Fibroblast of the conjunctiva (primary cell): ENCODE measurements at places on chromosomes 5 and 9.
A peak's percentile ranks its signal among the peaks of the same experiment; 100 is the strongest.

DNA sequence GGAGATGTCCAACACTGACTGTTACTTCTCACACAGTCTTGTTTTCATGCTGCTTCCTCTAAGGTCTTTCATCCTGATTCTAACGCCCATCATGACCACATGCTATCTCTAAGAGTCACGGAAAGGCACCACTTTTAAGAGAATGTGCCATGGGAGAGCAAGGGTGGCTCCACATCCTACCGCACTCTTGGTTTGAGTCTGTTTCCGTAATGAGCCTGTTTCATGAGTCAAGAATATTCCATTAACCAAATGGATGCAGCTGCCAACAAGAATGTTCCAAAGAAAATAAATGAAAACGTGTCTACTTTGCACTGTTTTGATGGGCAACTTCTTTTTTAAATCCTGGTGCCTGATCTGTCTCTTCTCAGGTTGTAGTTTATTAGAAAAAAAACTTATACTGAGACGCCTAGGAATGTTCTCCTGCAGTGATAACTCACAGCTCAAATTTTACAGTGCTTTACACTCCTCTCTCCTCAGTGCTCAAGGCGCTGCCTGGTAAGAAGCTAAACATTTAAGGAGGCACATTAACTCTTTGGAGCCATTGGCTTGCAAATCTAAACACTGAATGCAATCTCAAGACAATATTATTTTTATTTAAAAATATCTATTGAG is 124.3 kb downstream of the FGF1 start:
- no peak for DNase-seq

DNA sequence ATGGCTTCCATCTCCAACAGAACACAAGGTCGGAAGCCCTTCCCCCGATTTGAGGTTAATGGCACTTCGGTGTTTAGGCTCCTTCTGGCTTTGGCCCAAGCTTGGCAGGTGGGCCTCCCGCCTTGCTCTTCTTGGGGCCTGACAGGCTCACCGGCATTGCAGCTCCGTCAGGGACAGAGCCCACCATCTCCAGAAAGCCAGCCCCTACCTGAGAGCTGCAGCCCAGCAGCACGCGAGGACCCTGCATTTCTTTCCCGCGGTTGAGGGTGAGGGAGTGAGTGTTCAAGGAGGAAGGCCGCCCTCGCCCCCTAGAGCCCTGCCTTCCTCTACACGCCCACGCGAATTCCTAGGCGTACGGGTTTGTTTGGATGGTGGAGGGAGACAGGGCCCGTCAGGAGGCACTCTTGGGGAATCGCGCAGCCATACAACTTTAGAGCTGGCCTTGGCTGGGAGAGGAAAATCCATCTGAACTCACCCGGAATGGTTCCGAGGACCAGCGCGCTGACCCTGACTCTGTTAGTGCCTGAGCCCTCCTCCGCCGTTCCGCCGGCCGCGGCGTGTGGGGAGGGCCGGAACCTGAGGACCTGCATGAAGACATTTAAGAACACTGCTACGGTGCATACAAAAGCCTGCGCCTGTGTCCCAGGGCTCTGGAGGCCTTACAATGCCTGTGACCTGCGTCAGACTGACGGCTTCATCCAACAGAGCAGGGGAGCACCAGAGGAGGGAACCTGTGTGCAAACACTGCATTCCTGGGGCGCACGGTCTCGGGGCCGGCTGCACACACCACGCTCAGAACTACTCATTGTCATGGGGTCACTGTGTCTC is 73.8 kb downstream of the MRPL36 start:
- no peak for DNase-seq

GRCh38 chr5:124502551-124502950 is 243.9 kb downstream of the ZNF608 start:
- no peak for DNase-seq

DNA sequence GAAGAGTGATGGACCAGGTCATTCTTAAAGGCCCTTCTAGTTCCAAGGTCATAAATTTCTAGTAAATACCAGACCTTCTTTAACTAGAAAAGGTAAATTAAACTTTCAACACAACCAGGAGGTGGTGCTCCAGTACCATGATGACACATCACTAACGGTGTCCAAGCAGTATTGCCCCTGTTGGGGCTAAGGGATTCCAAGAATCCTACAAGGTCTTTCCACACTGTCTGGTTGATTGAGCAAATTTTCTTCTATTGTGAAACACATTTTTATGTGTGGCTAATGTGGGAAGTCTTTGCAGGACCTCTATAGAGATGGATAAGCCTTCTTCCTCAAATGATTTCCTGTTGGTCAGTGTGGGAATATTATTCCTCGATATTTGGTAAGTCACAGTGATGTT is 459.6 kb upstream of the PAPPA start:
- DNase-seq = peak; percentile 86

DNA sequence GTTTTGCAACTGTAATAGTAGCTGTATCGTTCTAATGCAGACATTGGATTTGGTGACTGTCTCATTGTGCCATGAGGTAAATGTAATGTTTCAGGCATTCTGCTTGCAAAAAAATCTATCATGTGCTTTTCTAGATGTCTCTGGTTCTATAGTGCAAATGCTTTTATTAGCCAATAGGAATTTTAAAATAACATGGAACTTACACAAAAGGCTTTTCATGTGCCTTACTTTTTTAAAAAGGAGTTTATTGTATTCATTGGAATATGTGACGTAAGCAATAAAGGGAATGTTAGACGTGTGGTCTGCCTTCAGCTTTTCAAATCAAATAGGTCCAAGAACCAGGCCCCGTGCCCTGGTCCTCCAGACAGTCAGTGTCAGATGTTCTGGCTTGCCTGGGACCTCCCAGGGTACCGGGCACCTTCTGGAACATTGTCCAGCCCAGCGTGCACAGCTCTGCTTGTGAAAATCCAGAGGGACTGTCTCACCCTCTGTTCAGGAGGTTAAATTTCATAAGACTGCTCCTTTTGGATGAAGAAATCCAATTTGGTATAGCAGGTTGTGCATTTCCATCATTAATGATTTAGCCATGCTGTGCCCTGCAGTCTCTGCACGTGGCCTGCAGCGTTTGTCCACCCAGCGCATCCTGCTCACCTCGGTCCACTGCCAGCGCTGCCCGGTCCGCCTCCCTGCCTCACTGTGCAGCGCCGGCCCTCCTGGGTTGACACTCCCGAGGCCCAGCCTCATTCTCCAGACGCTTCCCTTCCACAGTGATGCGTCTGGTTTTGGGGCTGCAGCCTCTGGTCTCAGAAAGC is 6.6 kb upstream of the AHRR start:
- DNase-seq = no peak

- no peak for DNase-seq
Observed at GRCh38 chr5:98004463-98004862, 769.0 kb upstream of the RGMB start.

DNA sequence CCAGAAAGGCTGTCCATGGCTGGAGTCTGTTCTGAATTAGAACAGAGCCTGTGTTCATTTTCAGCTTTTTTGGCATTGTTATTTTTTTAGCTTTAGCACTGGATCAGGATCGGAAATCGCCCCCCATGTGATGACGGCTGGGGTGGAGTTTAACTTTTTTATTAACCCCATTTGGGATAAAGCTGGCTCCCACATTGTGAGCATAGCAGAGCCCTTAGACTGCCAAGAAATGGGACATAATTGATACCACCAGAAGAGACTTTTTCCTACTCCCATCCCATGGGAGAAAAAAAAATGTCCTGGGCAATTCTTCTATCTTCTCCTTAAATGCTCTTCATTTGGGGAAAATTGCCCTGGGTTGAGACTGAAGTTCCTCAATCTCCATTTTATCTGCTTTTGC is 52.4 kb downstream of the SLIT3 start:
- peak; percentile 38 for DNase-seq

DNA sequence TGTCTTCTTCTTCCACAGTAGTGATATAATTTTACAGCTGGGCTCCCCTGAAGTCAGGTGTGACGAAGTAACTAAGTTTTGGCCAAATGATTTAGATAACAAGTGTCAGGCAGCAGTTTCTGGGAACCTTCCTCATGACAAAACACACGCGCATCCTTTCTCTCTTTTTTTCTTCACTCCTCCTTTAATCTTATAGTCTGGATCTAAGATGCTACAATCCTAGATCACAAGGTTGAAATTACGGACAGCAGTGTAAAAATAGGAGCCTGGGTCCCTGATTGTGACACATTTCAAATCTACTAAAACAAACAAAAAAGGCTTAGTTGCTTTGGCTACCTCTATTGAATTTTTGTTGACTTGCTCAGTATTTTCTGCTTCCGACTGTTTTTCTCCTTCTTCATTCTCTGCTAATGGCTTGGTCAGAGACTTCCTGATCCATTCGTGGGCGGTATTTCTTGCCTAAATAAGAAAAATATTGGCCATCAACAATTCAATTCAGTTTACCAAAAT is 36.1 kb downstream of the FAM114A2 start:
- no peak for DNase-seq

GRCh38 chr5:102865171-102865509 is 110.0 kb downstream of the PAM start:
- DNase-seq = no peak

GRCh38 chr5:53017383-53017782 is 28.2 kb downstream of the ITGA2 start:
- DNase-seq = no peak

- no peak for DNase-seq
Observed at GRCh38 chr5:5826911-5827310, 404.4 kb downstream of the ICE1 start.

DNA sequence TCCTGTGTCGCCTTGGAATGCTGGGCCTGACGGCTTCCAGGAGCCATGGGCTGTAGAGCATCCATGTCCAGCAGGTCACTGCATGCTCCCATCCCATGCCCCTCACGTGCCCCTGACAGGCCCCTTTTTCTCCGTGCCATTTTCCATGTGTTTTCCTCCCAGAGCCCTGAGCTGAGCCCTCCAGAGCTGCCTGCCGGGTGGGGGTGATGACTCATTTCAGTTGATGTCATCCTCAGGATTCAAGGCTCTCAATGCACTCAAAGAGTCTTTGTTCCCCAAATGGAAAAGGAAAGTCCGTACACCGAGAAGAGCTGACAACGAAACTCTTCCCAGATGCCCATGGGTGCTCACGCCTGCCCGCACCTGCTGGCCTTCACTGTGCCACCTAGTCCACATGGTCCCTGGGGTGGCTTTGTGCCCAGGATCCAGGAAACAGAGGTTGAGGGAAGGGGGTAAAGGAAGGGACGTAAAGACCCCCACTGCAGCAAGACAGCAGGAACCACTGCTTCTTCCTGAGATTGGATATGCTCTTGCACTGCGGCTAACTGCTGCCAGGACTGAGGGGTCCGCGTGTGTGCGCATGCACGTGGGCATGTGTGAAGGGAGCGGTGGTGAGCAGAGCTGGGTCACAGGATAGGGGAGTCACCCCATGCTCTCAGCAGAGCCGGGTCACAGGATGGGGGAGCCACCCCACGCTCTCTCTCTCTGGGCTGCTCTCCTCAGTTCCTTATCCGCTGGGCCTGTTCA is 27.6 kb downstream of the COL15A1 start:
- peak; percentile 16 for DNase-seq

GRCh38 chr9:137127301-137128157 is 11.4 kb upstream of the GRIN1 start:
- no peak for DNase-seq

- no peak for DNase-seq
Observed at GRCh38 chr9:89522959-89523285, 25.0 kb upstream of the SEMA4D start.

DNA sequence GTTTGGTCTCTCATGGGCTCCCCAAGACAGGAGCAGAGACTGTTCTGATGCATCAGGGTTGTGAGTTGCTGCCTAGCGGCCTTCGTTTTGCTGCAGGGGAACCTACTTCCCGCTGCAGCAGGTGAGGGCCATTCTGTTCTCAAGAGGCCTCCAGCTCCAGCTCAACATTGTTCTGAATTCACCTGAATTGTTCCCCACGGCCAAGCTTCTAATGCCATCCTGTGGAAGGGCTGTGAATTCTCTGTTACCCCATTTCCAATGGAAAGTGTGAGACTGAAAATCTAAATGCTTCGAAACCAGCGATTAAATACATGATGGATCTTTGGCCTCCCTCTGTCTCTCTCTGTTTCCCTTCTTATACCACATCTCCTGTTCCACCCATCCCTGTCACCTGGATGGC is 349.1 kb upstream of the DAP start:
- no peak for DNase-seq

DNA sequence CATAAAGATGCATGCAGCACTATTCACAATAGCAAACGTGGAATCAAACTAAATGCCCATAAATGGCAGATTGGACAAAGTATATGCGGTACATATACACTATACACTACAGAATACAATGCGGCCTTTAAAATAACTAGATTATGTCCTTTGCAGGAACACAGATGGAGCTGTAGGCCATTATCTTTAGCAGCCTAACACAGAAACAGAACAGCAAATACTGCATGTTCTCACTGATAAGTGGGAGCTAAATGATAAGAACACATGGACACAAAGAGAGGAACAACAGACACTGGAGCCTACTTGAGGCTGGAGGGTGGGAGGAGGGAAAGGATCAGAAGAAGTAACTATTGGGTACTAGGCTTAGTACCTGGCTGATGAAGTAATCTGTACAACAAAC is 758.2 kb downstream of the TLE1 start:
- no peak for DNase-seq

DNA sequence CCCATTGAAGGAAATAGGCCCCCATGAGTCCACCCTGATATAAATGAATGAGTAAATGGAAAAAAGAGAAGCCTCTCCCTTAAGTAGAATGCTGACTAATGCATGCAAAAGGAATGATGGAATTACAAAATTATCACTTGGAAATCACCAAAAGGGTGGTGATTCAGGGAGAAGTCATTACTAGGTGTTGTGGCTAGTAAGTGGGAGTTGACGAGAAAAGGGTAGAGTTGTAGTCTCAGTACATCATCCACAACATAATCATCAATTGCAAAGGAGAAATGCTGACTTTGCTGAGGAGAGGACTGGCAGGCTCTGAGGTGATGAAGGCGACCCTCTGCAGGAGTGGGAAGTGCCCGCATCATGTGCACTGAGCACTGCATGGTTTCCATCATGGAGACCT is 201.5 kb upstream of the S1PR3 start:
- no peak for DNase-seq

DNA sequence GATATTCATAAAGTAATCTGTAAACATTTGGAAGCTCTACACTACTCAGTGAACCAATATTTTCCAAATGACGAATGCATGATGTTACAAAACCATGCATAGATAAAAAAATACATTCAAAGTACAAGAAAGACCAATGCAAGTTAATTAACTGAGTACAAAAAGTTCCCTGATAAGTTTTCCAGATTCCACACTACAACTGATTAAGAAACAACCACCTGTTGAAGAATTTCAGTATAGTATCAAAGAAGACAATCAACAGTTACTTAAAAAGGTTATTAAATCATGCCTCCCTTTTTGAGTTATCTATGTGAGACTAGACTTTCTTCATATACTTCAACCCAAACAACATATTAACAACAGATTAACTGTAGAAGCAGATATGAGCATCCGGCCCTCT is 192.4 kb downstream of the ARL15 start:
- DNase-seq = no peak

DNA sequence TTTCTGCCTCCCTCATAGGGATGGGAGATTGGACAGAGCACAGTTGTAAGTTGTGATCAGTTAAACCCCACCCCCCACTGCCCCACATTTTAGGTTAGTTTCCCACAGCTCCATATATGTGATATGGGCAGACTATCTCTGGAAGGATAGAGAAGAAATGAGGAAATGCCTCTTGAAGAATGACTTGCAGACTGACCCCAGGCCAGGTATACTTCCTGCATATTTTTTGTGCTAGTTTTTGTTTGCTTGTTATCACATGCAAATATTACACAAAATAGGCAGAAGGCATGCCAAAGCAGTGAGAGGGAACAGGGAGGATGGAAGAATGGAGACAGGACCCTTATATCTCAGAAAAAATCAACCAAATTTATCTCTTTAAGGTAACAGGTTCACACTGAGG is 10.1 kb upstream of the GLRX start:
- DNase-seq = no peak
